ENCODE measurements at places on chromosomes 1 and 21. TPM values are rescaled to one million over a fixed set of nuclear protein-coding genes. Genes with fewer than 3 reads are reported as not detected.

The DYNLT5 gene
- total RNA-seq, result not detected

The GIPC2 gene
- total RNA-seq, result 0.30 TPM

GRCh38 chr1:212072047-212072446 is 36.5 kb downstream of the DTL start:
- no peak overlapping the region for H3K4me3 ChIP-seq
- no peak for DNase-seq
- H3K27ac ChIP-seq, result no peak overlapping the region

GRCh38 chr1:50023292-50024159 is at the start of gene AGBL4:
TSS of gene AGBL4 (minus strand) at chr1:50023954.
- H3K36me3 ChIP-seq, result no peaks in the 10 kb centered on the region
- H3K4me1 ChIP-seq, result no peaks in the 10 kb centered on the region
- no peaks in the 10 kb centered on the region for H3K27me3 ChIP-seq
- no peak within 1 kb of the TSS for H3K4me3 ChIP-seq

GRCh38 chr1:88088481-88088880 is 595.6 kb upstream of the PKN2 start:
- no peaks in the 10 kb centered on the region for H3K36me3 ChIP-seq
- H3K27me3 ChIP-seq, result no peaks in the 10 kb centered on the region
- H3K4me1 ChIP-seq, result no peaks in the 10 kb centered on the region
- no peak overlapping the region for H3K4me3 ChIP-seq
- DNase-seq, result no peak
- no peak overlapping the region for H3K27ac ChIP-seq

DNA sequence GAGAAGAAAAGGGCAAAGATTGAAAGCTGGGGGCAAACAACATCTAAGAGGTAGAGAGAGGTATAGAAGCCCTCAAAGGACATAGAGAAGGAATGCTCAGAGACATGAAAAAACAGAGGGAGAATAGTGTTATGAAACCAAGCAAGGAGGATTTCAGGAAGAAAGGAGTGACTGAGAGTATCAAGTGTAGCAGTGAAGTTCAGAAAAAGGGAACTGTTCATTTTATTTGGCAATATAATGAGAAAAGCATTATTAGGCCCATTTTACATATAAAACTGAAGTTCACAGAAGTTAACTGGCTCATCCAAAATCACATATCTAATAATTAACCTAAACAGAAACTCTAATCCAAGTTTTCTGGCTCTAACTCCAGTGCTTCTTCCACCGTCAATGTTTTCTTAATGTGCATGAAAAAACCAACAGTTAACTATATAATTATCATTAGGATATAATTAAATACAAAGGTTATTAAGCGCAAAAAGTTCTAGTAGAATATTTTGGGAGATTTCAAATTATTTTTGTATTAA is 17.7 kb downstream of the NEXN start:
- no peaks in the 10 kb centered on the region for H3K4me1 ChIP-seq
- no peak for DNase-seq
- no peak overlapping the region for H3K27ac ChIP-seq

- no peaks in the 10 kb centered on the region for H3K4me1 ChIP-seq
- DNase-seq, result no peak
- no peak overlapping the region for H3K4me3 ChIP-seq
- H3K27ac ChIP-seq, result no peak overlapping the region
- H3K36me3 ChIP-seq, result no peaks in the 10 kb centered on the region
Observed at GRCh38 chr1:223525957-223526356, 132.7 kb downstream of the CCDC185 start.

DNA sequence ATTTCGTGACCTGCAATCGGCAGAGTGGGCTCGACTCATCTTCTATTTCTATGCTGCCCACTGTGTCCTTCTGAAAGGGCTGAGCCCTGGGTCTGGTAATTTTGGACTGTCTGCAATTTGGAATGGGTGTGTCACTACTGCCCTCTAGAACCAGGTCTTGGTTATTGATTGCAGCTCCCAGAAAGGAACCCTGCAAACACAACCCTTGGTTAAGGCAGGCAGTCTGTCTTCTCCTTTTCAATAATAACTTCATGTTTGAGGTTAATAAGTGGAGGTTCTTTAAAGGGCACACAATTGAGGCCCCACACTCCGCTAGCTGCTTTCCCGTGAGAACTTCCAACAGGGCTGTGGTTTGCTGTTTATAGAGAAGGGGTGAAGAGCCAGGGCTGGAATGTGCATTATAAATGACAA is 79.9 kb upstream of the LYST start:
- no peaks in the 10 kb centered on the region for H3K27me3 ChIP-seq
- DNase-seq, result no peak
- no peaks in the 10 kb centered on the region for H3K36me3 ChIP-seq

DNA sequence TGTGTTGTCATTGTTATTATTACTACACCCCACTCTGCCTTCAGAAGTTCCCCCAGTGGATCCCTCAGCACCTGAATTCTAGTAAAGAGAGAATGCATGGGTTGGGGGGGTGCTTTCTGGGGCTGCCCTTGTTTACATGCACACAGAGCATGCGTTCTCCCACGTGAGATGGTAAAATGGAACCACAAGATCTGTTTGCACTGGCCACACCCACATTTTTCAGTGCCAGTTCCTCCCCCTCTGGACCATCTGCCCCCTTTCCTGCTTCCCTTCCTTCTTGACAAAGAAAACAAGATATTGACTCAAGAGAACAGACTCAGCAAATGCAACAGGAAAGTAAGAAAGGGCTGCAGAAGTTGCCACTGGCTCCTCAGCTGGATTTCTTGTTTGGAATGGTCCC is 8.9 kb downstream of the SLC6A17 start:
- H3K27ac ChIP-seq, result no peak overlapping the region
- H3K4me1 ChIP-seq, result peaks cover 10% of the 10 kb centered on the region
- H3K36me3 ChIP-seq, result no peaks in the 10 kb centered on the region

DNA sequence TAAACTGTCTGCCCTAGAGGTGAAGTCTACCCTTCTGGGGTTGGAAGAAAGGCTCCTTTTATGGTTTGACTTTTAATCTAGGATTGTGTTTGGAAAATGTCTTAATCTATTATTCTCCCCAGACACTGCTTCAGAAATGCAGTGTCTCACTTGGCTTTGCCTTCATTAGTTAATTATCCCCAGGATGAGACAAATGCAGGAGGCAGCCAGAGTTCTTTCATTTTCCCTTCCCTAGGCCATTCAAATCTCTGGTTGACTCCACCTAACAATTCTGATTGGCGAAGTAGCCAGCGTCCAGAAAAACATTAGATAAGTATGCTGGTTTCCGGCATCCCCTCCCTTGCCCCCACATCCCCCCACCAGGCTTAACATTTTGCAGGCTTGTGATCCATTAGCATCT is 325.8 kb upstream of the PBX1 start:
- no peak for DNase-seq
- no peaks in the 10 kb centered on the region for H3K27me3 ChIP-seq
- H3K27ac ChIP-seq, result no peak overlapping the region
- H3K4me1 ChIP-seq, result no peaks in the 10 kb centered on the region
- H3K36me3 ChIP-seq, result no peaks in the 10 kb centered on the region

- no peak for DNase-seq
- no peaks in the 10 kb centered on the region for H3K27me3 ChIP-seq
- no peaks in the 10 kb centered on the region for H3K4me1 ChIP-seq
- H3K27ac ChIP-seq, result no peak overlapping the region
Observed at GRCh38 chr21:27787046-27787445, 820.2 kb upstream of the ADAMTS5 start.

GRCh38 chr1:156414461-156415064 is 45.6 kb downstream of the RHBG start:
- no peaks in the 10 kb centered on the region for H3K27me3 ChIP-seq
- H3K36me3 ChIP-seq, result peaks cover 25% of the 10 kb centered on the region
- H3K27ac ChIP-seq, result no peak overlapping the region
- DNase-seq, result no peak

GRCh38 chr1:178910023-178910422 is 39.1 kb upstream of the ANGPTL1 start:
- H3K36me3 ChIP-seq, result peaks cover 48% of the 10 kb centered on the region
- H3K4me3 ChIP-seq, result no peak overlapping the region
- DNase-seq, result no peak
- no peaks in the 10 kb centered on the region for H3K4me1 ChIP-seq

GRCh38 chr1:92485381-92486250 is 1.1 kb downstream of the GFI1 start:
- no peak overlapping the region for H3K27ac ChIP-seq
- H3K27me3 ChIP-seq, result peaks cover 37% of the 10 kb centered on the region
- H3K36me3 ChIP-seq, result no peaks in the 10 kb centered on the region
- H3K4me3 ChIP-seq, result peak overlapping the region; percentile 78
- peak; percentile 45 for DNase-seq
- peaks cover 18% of the 10 kb centered on the region for H3K4me1 ChIP-seq

- no peaks in the 10 kb centered on the region for H3K27me3 ChIP-seq
- no peak for DNase-seq
- H3K27ac ChIP-seq, result no peak overlapping the region
- H3K4me1 ChIP-seq, result no peaks in the 10 kb centered on the region
- H3K36me3 ChIP-seq, result no peaks in the 10 kb centered on the region
Observed at GRCh38 chr1:185987611-185988321, 253.6 kb downstream of the HMCN1 start.
